ENCODE measurements at places on chromosomes 3 and 15. TPM values are rescaled to one million over a fixed set of nuclear protein-coding genes. Genes with fewer than 3 reads are reported as not detected.

- DNase-seq, result no peak
These were observed 26.6 kb downstream of the TMEM45A start for GRCh38 chr3:100518983-100519382.

DNA sequence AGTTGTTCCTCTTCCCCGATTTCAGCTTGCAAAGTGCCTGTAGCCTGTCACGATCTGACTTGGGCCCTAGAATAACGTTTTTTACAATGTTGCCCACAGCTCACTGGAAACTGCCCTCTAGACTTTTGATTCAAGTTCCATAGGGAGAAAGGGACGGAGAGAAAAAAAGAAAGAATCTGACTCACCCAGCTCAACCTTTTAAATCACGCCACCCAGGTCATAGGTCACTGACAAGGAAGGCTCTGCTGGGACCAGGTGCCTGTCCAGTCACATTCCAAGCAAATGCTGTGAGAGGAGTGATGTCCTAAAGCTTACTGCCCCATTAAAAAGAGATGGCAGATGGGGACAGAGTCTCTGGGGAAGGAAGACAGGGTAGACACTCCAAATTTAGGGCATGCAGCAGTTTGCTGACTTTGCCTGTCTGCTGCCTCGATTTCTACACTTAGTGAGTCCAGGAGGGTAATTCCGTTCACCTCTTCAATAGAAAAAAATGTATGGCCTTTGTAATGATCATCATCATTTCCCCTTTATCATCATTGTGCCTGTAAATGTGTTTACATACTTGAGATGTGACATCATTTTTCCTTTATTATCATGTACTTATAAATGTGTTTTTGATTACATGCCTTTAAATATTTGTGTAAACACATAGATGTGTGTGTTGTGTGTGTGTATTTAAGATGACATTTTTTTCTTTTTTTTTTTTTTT, 8.4 kb upstream of the MYO1E start:
- DNase-seq, result no peak

Gene CRYGS
- 0.89 TPM for total RNA-seq

Gene PLD1
- total RNA-seq, result 62.2 TPM

Gene DUOX1
- not detected for total RNA-seq

Gene EOMES
- not detected for total RNA-seq

DNA sequence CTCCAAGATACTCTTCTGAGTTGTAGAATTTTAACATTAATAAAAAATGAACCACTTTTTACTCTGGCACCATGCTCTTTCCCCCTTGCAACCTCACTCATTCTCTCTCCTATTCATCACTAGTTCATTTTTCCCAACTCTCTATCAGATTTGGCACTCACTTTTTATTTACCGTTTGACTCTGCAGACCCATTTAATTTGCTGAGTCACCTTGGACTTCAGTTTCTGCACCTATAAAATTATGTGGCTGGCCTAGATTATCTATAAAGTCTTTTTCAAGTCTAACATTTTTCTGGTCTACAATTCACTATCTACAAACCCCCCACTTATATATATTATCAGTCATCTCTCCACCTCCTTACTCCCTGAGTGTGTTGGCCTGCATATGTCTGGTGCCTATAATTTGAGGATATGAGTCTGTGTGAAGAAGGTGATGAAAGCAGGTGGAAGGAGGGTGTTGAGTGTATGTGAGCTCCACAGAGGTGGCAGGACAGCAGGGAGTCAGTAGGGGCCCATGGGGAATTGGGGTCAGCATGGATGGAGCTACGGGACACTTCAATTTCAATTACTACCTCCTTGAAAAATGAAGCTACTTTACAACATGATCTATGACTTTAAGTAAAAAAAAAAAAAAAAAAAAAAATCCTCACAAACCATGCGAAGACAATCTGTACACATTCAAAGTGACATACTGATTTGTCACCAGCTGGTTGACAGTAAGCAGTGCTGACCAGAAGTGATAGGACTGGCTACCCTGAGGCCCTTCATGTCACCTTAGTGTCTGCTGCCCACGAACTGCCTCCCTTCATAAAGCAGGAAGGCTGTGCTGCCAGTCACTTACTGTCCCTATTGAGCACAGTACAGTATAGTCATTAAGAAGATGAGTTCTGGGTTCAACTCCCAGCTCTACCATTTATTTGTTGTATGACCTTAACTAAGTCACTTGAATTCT, 334.2 kb upstream of the IL12A start:
- DNase-seq, result no peak

Gene CKMT1B
- not detected for total RNA-seq

All from dermis microvascular lymphatic vessel endothelial cell (primary cell).